ENCODE measurements at places on chromosomes 7 and 10.

- no peak for DNase-seq
Observed at GRCh38 chr10:86286236-86287109, 80.1 kb downstream of the GRID1 start.

GRCh38 chr10:35875016-35875676 lies 233.1 kb upstream of the FZD8 start:
- no peak for DNase-seq

DNA sequence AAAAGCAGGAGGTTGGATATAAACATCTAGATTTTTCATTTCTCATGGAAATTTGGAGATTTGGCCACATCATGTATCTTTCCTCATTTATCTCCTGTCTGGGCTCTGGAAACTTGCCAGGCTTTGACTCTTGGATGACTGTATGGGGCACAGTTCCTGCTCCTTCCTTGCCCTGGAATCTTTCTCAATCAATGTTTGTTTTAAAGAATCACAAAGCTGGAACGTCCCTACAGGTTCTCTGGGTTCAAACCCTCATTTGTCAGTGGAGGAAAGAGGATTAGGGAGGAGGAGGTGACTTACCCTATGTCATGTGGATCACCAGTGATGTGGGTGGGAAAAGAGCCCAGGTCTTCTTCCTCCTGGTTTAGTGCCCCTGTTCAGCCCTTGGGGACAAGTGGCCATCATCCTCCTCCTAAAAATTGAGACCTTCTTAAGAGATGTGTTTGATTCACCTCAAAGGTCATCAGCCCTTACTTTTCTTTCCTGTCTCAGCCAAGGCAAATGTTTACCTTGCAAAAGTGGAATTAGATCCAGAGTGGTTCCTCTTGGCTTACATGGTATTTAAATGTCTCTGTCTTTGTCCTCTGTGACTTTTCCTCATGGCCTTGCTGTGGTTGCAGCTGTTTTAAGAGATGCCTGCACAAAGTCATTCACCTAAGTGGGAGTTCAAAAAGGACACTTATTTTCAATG lies 38.8 kb upstream of the PDZD8 start:
- peak; percentile 26 for DNase-seq

- no peak for DNase-seq
Observed at GRCh38 chr7:142813226-142813625, 41.6 kb upstream of the EPHB6 start.

DNA sequence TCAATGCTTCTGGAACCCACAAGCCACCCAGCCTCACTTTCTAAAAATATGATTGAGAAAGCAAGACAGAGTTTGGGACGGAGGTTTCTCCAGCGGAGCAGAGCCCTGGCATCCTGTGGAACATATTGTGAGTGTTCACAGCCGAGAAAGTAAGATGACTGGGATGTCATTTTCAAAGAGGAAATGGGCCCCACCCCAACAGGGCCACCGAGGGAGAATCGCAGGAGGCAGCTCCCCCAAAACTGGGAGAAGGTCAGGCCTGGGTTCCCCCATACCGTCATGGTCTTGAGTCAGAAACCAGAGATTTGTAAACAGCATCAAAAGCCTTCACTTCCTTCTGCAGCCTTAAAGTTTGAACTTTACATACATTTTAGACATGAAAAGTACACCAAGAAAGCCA lies 560.0 kb downstream of the PTPRN2 start:
- DNase-seq = no peak

DNA sequence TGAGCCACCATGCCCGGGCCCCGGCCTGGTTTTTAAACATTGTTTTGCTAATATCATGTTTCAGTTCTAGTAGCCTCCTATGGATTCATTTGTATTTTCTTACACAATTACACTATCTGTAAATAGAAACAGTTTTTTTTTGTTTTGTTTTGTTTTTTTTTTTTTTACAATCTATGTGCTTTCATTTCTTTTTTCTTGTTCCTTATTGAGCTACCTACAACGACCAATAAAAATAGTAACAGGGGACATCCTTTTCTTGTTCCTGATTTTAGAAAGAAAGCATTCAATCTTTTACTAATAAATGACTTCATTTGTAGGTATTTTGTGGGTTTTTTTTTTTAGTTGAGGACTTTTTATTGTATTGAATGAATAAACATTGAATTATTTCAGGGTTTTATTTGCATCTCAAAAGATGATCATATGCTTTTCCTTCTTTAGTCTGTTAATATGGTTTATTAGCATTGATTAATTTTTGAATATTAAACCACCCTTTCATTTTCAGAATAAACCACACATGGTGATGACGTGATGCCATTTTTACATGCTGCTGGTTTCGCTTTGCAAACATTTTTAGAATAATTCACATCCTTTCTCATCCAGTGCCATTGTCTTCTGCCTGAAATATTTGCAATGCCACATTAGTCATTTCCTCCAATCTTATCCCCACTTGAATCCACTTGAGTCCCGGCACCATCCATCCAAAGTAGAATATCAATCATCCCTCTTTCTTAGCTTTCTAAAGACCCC lies 18.1 kb upstream of the AKR1E2 start:
- peak; percentile 34 for DNase-seq

DNA sequence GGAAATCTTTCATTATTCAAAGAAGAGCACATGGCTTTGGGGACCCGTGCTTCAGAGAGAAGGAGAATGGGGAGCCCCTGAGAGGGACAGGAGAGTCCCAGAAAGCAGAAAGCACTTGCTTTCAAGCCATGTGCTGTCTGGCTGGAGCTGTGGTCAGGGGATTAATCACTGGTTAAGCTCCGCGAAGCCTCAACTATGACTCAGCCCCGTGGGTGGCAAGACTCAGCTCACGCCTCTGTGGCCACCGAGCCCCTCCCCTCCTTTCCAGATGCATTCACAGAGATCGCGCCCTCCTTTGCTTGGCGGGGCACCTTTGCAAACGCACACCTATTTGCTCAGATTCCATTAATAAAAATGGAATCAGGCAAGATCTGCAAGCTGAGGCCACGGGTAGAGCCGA lies 202.9 kb upstream of the TCERG1L start:
- no peak for DNase-seq

DNA sequence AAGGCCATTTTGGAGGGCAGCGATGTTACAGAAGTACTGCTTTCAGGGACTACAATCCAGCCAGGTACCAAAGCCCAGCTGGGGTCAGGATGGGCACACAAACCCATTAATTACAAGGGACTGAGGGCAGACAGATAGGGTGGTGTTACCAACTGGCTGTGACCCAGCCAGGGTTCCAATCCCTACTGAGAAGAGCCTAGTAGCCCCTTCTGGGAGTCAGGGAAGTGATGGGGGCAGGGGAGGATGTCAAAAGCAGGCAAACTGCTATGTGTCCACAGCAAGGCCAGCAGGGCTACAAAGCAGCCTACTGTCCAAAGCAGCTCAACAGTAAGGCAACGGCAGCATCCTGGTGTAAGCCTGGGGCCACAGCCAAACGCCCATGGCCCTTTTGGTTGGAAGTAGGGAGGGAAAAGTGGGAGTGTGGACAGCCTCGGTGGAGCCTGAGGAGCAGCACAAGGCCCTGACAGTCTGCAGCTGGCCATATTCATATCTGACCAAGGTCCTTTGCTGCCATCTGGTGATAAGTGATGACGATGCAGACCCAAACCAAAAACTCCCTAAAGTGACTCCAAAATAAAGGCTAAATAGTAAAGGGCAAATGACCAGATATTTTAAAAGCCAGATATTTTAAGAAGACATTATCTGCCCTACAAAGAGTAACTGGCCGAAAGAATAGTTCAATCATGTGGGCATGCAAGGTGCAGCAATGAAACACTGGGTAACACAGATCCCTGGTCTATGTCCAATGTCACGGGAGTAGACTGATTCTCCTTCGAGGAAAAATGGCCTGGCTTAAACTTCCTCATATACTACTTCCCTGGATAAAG lies 56.9 kb downstream of the XPNPEP1 start:
- no peak for DNase-seq

- DNase-seq = peak; percentile 76
Observed at GRCh38 chr7:151756076-151756731, 120.7 kb downstream of the PRKAG2 start.

DNA sequence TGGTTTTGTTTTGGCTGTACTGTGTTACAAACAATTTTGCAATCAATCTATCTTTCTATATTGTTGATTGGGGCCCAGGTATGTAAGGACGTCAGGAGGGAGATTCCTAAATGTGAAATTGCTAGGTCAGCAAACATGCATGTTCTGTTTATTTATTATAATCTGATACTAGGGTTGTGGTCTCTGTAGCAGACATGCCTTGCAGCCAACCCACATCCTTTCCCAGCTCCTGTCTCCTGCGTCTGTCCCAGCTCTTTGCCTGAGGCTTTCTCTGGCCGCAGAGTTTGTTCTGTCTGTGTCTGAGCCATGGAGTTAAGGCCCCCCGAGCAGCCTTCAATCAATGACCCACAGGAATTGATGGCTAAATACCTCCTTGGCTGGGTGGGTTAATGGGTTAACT lies 124.0 kb upstream of the ZEB1 start:
- no peak for DNase-seq

DNA sequence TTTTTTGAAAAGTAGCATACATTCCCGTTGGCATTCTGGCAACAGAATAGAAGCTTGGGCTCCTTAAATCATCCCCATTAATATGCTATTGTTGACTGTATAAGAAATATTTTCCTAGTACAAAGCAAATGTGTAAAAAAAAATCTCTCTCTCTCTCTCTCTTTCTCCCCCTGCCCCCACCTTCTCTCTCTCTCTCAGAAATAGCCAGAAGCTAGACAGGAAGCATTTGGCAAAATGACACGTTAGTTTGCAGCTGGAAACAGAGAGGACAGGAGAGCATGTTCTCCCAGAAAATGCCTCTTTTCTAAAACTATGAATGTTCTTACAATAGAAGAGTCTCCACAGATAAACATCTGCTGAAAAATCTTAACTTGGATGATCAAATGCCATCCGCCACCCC lies 59.6 kb upstream of the AKR1E2 start:
- no peak for DNase-seq

DNA sequence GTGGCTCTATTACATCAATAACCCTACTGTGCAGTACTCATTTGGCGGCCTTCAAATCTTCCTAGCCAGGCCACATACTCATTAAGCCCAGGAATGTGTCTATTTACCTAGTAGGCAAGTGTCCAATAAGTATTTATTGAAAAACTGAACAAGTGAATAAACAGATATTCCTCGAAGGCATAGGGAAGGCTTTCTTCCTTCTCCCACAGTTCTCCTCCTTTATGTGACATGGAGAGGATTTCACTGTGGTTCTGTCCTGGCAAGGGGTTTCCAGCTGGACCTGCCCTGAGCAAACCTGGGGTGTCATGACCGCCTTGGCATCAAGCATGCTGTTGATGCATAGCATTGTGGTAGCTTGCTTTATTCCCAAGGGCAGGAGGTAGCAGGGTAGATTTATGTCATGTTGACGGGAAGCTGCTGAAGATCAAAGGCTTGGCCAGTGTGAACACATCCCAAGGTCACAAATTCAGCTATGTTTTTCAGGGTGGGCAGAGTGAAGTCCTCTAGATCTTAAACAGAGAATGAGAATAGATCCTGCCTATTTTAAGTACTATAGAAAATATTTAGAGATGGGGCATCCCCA lies 195.1 kb downstream of the INHBA start:
- DNase-seq = no peak

DNA sequence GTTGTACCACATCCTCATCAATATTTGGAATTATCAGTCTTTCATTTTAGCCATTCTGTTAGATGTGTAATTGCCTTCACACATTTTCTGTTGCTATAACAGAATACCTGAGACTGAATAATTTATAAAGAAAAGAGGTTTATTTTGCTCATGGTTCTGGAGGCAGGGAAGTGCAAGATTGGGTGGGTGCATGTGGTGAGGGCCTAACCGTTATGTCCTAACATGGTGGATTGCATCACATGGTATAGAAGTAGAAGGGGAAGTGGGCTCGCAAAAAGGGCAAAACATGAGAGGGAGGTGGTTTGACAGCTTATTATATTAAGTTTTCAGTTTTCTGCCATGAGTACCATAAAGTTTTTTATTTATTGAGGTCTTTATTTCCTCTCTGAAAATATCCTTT lies 452.0 kb downstream of the ARL4A start:
- no peak for DNase-seq

- no peak for DNase-seq
Observed at GRCh38 chr7:134870156-134870555, 90.7 kb downstream of the CALD1 start.

DNA sequence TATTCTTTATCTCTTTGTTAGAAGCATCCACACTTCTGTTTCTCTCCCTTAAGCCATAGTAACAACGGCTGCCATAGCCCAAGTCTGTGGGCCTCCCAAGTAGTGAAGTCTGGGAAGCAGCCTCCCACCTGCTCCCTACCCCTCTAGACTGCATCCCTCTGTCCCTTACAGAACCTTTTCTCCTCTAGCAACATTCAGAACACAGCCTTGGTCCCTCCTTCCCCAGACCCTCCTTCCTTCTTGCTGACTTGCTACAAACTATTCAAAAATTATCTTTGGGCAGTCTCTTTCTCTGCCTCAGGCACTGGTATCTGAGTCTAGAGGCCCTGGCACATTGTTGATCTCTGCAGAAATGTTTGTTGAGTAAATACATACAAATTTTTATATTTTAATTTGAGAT lies 2.3 kb upstream of the NYAP1 start:
- DNase-seq = no peak

- no peak for DNase-seq
Observed at GRCh38 chr7:101554584-101555268, 74.4 kb downstream of the MYL10 start.

- no peak for DNase-seq
Observed at GRCh38 chr7:109641445-109641844, 1071.8 kb downstream of the DNAJB9 start.

DNA sequence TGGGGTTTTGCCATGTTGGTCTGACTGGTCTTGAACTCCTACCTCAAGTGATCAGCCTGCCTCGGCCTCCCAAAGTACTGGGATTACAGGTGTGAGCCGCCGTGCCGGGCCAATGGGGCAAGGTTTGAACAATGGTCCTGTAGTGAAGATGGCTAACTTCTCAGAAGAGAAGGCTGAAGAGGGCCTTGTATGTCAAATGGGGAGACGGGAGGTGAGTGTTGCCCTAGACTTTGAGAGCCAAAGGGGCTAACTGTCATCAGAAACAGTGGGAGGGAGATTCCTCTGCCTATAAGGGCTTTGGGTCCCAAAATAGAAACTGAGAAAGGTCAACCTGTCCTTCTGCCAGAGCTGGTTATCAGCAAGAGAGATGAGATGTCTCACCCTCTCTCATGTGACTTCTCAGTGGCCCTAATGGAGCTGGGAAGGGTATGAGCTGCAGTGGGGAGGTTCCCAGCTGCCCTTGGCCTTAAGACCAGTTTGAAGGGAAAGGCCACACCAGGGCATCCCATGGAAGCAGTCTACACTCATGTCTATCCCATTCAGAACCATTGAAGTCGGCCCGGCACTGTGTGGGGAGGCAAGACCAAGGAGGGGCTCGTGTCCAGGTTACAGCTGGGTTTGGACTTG lies 1.3 kb upstream of the SAMD8 start:
- DNase-seq = no peak

DNA sequence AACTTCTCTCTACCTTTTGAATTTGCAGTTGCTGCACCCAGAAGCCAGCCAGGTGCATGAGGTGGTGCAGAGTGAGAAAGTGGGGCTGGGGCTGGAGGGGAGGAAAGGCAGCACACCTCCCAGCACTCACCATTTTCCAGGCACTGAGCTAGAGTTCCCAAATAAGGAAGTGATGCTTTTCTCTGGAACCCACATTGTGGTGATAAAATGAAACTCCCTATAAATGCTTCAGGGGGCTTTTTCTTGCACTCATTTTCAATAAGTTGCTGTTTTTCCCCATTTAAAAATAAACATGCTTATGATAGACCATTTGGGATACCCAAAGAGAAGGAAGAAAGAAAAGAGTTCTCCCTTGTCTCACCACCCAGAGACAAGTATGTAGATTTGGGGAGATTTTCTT lies 42.8 kb upstream of the TNS3 start:
- DNase-seq = peak; percentile 31

GRCh38 chr10:4213441-4213840 lies 428.4 kb upstream of the KLF6 start:
- no peak for DNase-seq

- DNase-seq = peak; percentile 39
Observed at GRCh38 chr10:104274762-104275721, 6.1 kb downstream of the GSTO2 start.

Measured in suppressor macrophage treated with lipopolysaccharide for 1 hour (primary cell).